ENCODE measurements at places on chromosomes 12 and 14.

DNA sequence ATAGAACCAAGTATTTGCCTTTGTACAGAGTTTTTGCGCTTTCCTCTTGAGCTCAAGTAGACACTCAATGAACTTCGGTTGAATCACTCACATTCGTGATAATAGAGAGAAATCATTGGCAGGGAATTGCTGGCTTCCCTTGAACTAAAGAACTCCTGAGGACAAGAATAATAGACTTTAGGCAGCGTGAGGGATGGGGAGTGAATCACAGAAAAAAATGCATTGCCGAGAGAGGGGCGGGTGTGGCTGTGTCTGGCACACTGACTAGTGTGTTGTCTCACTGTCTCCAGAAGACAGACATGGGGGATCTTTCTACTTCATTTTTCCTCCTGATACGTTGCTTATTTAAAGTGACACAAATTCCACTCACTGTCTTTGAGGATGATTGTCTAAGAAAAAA, 805.2 kb downstream of the BCL11B start:
- no peak for DNase-seq

DNA sequence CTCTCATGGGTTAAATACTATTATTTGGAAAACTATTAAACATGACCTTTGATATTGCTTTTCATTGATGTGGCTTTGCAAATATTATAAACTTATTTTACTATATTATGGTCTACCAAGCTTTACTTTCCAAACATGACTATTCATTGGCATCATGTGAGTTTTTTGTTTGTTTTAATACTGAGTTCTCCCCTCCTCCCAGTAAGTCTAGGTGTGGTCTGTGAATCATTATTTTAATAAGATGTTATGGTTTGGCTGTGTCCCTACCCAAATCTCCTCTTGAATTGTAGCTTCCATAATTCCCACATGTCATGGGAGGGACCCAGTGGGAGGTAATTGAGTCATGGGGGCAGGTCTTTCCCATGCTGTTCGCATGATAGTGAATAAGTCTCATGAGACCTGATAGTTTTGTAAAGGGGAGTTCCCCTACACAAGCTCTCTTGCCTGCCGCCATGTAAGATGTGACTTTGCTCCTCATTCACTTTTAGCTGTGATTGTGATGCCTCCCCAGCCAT, 80.0 kb downstream of the BORCS5 start:
- no peak for DNase-seq

- no peak for DNase-seq
Observed at GRCh38 chr12:118520214-118521035, 144.1 kb downstream of the SUDS3 start.

DNA sequence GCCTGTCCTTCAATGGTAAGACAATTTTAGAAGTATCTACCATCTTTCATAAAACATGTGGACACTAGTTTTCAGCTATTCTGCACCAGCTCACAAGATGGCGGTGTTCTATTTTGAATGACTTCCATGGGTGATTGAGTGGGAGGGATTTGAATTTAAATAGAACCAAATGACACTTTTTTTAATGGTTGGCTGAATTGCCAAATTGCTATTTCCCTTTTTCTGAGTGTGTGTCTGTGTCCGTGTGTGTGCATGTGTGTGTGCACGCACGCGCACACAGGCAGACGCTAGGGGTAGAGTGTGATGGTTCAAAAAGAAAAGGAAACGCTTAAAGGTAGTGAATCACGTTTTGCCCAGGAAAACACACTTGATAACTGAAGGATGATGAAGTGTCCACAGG, 362.6 kb downstream of the DAD1 start:
- DNase-seq, result peak; percentile 40

DNA sequence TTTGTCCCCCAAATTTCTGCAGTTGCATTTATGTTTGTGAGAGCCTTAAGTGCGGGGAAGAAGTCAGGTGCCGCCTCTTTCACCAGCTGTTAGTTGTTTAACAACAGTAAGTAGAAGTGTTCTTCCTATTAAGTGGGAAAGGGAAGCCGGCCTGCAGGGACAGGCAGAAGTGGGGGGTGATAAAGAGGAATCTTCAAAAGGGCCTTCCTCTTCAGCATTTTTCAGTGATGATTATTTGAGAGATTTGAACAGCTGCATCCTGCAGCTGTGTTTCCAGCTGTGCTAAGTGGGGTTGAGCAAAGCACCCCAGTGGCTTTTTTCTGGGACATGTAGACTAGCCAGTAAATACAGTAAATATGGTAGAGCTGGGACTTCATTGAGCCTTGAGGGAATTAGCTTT, 32.1 kb upstream of the SLC38A1 start:
- no peak for DNase-seq

DNA sequence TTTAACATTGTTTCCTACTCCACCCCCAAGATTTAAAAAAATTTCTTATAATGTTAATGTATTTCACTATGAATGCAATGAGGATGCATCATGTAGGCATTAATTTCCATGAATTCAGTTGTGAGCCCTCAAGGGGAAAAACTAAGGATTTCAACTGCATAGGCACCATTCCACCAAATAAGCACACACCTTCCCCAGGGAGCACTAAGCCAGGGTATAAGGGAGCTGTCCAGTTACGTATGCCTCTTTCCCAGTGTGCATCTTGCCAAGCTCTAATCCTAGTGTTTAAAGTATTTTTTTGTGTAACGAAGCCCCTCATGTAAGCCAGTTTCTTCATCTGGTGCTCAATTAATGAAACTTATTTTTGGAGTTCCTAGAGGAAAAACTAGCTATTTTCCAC, 6.6 kb downstream of the FERMT2 start:
- no peak for DNase-seq

DNA sequence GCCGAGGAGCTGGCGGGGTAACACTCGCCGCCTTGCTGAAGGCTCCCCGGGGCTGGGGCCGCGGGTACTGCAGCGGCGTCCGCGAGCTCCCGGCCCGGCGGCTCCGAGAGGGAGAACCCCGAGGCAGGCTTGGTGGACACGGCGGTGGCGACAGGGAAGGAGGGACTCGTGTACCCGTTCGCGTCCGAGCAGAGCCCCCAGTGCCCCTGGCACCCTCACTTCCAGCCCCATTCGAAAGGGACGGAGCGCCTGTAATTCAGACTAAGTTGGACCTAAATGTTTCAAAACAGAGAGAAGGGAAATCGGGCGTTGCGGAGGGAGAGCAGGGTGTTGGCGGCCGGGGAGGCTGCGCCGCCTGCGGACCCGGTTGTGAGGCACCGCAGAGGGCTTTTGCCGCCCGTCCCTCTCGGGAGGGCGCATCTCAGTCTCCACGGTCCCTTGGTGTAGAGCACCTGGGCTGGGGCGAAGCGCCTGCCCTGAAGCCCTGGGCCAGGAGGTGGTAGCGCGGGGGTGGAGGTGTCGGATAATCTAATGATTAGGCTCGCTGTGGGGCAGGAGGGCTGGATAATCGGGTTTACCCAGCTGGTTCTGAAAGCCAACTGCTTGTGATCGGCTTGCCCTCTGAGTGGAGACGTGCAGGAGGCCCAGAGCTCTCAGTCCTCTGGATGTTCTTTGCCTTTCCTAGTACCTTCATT, 771 bp downstream of the DAAM1 start:
- peak; percentile 48 for DNase-seq

GRCh38 chr14:35336494-35337268, 44.5 kb downstream of the PSMA6 start:
- DNase-seq, result peak; percentile 97

GRCh38 chr14:64639340-64639821, 64.8 kb upstream of the PLEKHG3 start:
- peak; percentile 93 for DNase-seq

GRCh38 chr12:57632958-57633840, at the start of gene B4GALNT1:
B4GALNT1 (minus strand) TSS chr12:57633201; CDS start chr12:57632132, 1,069 bp downstream.
- DNase-seq, result peak; percentile 80

GRCh38 chr14:80576401-80576800, 365.1 kb upstream of the DIO2 start:
- DNase-seq, result no peak

- DNase-seq, result no peak
Observed at GRCh38 chr12:583251-583869, 79.9 kb downstream of the NINJ2 start.

DNA sequence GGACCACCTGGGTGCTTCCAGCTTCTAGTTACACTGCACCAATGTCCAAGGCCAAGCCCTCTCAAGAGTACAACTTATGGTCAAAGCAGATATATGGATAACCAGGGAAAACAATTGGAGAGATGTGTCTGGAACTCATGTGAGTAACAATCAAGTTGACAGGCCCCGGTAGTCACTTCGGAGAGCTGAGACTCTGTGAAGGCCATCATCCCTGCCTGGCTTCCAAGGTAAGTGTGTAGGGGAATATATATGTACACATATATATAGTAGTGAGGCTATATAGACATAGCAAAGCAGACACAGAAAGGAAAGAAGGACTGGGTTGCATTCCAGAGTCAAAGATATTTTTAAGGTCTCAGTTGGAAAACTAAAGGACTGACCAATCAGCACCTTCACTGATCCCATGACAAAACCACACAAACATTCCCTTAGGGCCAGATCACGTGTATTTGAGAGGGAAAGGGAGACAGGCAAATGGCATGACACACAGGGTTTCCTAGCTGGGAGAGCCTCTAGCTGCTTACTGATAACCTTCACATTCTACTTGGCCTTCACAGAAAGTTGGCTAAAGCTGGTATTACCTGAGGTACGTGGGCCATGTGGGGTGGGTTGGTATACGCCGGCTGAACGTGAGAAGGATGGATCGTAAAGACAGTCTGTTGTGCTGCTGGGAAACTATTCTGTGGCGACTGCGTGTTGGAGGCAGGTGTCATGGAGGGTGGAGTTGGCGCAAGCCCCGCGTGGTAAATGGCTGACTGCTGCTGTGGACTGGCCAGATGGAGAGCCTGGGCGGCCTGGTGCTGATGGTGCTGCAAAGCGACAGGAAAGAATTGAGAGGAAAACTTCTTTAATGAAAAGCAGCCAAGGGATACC, 50.0 kb downstream of the SH2B3 start:
- peak; percentile 40 for DNase-seq

DNA sequence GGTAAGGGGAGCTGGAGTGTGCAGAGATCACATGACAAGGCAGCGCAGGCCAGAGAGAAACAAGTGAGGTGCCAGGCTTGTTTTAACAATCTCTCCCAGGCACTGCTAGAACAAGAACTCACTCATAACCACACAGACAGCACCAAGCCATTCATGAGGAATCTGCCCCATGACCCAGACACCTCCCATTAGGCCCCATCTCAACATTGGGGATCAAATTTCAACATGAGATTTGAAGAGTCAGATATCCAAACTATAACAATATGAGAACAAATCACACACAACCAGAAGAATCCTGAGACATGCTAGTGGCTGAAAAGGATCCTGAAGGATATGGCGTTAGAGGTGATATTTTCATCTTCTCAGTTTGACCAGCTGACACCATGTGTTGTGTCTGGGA, 21.9 kb downstream of the OR6J1 start:
- DNase-seq, result no peak

- no peak for DNase-seq
Observed at GRCh38 chr12:54421879-54422250, 2.8 kb upstream of the ITGA5 start.

DNA sequence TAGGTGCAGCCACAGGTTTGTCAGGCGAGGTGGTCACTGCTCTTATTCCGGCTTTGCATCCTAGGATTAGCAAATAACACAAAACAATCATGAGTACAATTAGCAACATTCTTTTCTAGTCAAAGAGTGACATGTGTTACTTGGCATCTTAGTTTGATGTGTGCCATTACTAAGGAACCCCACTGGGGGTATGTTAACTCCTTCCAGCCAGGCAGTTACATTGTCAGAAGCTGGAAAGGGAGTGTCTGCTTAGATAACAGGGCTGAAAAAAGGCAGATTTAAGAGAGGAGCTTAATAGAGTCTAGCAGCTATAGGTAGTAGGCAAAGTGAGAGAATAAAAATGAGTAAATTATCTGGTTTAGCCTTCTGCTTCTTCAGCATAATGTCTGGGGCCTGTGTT, 30.5 kb upstream of the METAP2 start:
- DNase-seq, result no peak

GRCh38 chr12:117491711-117492110, 130.3 kb upstream of the NOS1 start:
- peak; percentile 80 for DNase-seq

DNA sequence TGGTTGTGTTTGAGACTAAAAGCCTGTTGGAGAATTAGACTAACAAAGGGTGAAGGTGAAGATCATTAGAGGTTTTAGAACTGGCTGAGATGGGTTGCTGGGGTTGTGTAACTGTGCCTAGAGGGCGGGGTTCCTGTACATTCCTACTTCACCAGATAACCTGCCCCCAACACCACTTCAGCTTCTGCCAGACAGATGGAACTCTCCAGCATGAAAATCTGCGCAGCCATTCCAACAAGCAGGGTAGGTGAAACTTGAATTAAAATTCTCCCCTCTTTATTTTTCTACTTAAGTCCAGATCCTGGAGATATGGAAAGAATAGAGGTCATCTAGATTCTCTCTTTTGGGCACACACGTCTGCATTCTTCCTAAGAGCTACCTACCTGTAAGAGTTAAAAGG, 6.0 kb downstream of the FOXG1 start:
- DNase-seq, result no peak

- no peak for DNase-seq
Observed at GRCh38 chr14:100165376-100165775, 5.9 kb upstream of the DEGS2 start.

Data from trophoblast cell (in vitro differentiated cells and primary cell).